NCI-H446 treated with DMSO at 0.1 percent for 48 hours (cell line): ENCODE measurements at places on chromosomes 16 and 17.
A peak's percentile ranks its signal among the peaks of the same experiment; 100 is the strongest.

- no peak for DNase-seq
Observed at GRCh38 chr16:69078073-69078472, 27.4 kb upstream of the HAS3 start.

DNA sequence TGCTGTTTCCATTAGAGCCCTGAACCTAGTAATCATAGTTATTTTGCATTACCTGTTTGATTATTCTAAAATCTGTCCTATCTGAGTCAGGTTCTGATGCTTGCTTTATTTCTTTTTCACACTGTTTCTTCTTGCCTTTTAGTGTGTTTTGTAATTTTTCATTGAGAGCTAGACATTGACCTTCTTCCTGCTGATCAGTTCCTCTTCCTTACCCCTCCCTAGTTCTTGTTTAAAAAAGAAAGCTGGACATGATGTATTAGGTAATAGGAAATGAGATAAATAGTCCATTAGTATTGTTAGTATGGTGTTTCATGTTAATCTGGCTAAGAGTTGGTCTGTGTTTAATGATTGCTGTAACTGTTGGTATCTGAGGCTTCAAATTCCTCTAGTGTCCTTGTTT lies 13.4 kb downstream of the WWP2 start:
- no peak for DNase-seq

GRCh38 chr16:7946142-7946541 lies 613.5 kb downstream of the RBFOX1 start:
- no peak for DNase-seq

DNA sequence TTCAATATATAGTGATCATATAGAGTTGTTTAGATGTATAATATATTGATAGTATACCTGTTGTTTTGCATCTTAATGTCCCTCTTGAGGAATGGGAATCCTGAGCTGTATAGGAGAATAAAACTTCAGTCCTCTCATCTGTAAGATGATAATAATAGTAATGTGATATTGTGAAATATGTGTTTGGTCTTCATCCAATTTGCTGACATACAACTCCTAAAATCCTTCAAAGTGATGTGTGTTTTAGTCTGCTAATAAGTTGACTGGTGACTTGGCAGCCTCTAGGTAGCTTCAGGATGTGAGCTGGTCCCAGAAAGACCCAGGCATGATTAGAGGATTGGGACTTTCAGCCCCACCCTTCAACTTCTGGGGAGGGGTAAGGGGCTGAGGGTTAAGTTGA lies 22.8 kb upstream of the NFAT5 start:
- DNase-seq: no peak

DNA sequence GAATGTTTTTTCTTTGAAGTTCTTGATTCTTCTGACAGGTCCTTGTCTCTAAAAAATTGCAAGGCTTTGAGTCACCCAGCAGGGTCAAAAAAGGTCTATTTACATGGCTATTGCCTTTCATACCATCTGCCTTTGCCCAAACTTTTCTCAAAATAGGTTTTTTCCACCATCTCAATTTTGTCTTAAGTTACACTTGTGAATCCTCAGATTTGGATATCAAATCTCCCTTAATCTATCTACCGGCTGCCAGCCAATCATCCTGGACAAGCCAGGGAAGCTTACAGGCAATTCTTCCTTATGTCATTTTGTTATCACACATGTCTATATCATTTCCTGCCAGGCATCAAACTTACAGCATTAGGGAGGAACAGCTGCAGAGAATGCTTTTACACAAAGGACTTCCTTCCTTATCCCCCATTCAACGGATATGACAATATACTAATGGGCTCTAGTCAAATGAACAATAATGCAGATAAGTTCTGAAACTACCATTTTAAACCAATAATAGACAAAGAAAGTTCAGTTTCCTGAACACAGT lies 104.1 kb upstream of the CORO6 start:
- DNase-seq: no peak

- no peak for DNase-seq
Observed at GRCh38 chr16:59042301-59042700, 308.2 kb upstream of the GOT2 start.

GRCh38 chr16:77971306-77972061 lies 50.9 kb upstream of the CLEC3A start:
- DNase-seq: no peak

DNA sequence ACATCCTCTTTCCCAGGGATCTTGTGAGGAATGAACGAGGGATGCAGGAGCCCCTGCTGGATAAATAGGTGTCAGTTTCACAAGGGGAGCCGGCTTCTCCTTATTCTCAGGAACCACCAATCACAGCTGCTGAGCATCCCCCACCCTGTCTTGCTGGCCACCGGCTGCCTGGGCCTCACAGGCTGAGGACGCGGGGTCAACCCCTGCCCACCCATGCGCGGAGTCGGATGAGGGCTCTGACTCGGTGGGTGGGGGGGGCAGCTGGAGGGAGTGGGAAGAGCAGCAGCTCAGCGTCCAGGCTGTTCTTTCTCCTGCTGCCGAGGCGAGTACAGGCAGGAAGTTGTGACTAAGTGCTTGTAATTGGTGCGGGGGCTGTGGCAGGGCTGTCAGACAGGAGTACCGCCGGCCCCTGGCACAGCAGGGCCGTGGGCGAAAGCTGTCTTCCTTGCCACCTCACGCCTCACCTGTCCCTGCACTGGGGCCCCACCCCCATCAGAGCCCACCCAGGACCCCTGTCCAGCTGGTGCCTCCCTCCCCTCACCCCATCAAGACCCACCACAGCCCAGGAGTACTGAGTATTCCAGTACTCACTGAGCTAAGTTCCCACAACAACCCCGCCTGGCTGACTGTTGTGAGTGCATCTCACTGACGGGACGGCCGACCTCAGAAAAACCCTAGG lies 11.0 kb upstream of the DPEP1 start:
- no peak for DNase-seq

- DNase-seq: no peak
Observed at GRCh38 chr17:76688165-76688622, 22.6 kb downstream of the MXRA7 start.

GRCh38 chr17:12664894-12665262 lies 812 bp upstream of the MYOCD start:
- no peak for DNase-seq

DNA sequence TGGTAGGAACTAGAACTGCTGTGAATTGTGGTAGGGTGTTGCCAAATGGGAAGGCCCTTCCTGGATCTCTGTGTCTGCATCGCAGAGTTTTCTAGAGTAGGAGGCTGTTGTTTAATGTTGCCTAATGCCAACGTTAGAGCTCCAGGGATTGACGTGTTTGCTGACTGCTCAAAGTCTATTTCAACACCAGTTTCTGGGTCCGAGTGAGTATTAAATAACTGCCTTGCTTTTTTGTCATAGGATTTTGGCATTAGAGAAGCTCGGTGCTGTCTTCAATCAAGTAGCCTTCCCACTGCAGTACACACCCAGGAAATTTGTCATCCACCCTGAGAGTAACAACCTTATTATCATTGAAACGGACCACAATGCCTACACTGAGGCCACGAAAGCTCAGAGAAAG lies 40.0 kb downstream of the SF3B3 start:
- no peak for DNase-seq

GRCh38 chr17:77957857-77958715 lies at the start of gene TNRC6C:
Gene TNRC6C, plus strand, starts transcription at chr17:77958703. Its CDS starts 45,504 bp downstream, at chr17:78004207.
- DNase-seq: peak; percentile 99

- no peak for DNase-seq
Observed at GRCh38 chr16:82345318-82345717, 175.3 kb upstream of the MPHOSPH6 start.

DNA sequence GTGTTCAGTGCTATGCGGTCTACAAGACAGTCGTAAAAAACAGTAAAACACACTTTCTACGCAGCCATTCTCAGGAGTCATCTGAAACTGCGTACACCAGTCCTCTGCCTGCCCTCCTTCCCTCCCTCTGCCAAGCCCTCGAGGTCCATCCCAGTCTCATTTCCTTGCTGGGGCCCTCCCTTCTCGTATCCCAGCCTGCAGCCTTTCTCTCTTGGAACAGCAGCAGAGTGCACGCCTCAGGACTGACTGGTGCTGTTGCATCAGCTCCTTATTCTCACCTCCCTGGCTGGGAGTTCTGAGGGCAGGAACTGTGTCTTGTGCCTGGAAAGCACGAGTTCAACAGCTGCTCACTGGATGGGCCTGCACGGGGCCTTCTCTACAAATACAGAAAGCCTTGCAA lies 12.5 kb downstream of the FAHD1 start:
- no peak for DNase-seq

GRCh38 chr17:81334987-81335772 lies 40.1 kb upstream of the SLC38A10 start:
- no peak for DNase-seq
